ENCODE measurements at places on chromosomes 13 and 19.

DNA sequence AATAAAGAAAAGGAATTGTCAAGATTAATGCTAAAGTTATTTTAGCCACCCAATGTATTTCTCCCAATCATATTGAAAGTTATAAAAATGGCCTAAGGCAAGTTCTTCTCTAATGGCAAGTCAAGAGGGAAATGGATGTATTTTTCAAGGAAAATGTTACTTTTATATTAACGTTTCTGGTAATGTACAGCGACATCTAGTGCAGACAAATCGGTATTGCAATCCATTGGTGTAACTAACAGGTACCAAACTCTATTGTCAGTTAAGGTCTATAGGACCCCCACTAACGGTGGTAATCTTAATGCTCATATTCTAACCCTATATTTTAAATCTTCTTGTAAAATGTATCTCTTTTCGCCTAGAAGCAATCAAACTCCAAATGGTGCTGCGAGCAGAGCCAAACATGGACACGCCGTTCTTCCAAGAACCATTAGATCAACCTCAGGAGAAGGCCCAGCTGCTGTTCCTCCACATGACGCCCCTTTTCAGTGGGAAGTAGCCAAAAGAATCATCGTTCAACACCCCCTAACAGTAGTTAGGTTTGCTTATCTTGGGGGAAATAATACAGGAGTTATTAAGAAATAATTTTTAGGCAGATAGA lies 98.5 kb upstream of the PABPC3 start:
- DNase-seq, result no peak

DNA sequence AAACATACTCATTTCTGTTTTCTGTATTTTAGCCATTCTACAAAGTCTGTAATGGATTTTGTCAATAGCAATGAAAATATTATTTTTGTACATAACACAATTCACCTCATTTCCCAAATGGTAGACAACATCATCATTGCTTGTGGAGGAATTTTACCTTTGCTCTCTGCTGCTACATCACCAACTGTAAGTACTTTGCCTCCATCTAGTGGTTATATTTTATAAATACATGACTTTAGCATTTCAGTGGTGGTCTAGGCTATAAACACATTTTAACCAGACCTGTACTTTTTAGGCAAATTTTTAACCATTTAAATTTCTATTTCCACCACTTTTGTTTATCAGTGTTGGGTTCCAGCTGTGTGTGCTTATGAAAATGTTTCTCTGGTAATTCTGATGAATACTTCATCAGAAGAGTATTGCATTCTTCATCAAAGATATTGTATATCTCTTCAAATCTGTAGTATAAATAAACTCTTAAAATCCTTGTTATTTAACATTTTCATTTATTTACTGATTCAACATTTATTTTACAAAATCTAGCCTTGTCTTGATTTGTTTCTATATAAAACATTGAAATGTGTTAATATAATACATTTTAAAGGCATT lies 222.4 kb downstream of the NBEA start:
- DNase-seq, result no peak

- DNase-seq, result no peak
These were observed 10.1 kb downstream of the DNMT1 start for GRCh38 chr19:10184636-10185035.

- no peak for DNase-seq
These were observed 16.0 kb upstream of the KDM4B start for GRCh38 chr19:4952945-4953344.

DNA sequence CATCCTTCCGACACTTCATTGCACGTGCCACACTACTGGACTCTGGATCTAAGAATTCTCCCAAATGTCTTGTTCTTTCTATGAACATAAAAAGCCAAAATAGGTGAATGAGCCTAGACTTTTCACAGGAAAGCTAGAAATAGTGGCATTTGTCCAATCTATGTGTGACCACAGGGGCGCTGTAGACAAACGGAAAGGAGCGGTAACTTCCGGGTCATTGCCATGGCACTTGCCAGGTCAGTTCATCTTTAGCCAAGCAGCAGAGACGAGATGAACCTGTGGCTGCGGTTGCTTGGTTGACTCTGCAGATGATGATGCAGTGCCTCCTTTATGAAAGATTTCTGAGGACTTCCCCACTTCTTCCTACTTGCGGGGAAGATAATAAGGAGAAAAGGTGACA lies 65.6 kb downstream of the ADGRE1 start:
- no peak for DNase-seq

GRCh38 chr13:54337540-54337939 lies 1308.9 kb downstream of the OLFM4 start:
- DNase-seq, result no peak

DNA sequence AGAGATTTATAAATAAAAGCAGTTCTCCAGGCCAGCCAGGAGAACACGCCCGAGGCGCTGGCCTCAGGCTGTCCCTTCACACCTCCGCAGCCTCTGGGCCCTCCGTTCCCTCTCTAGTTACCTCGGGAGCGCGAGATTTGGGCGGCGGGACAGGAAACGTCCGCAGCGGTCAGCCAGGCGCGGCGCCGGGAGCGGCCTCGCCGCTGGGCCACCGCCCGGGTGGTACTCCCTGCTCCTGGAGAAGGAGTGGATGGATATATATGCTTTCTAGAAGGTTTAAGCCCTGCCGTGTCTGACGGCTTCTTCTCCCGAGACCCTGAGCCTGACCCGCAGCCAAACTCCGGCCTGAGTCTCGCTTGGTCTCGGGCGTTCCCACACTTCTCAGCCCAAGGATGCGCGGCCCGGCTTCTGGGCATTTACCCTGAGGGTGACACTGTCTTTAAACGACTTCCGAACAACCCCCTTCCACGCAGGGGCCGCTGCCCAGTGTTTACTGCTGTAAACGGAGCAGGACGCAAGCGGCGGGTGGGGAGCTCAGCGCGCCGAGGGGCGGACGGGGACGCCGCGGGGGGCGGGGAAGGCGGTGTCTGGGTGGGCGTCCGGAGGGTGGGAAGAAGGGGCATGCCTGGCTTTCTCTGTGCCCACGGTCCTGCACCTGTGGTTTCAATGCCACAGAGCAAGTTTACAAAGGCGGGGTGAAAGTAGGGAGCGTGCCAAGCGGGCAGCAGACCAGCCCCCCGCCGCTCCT lies 2.0 kb upstream of the ZIC2 start:
- DNase-seq, result no peak

- peak; percentile 28 for DNase-seq
These were observed 3.5 kb downstream of the KLF2 start for GRCh38 chr19:16327911-16328823.

- no peak for DNase-seq
These were observed 45.1 kb upstream of the DOCK9 start for GRCh38 chr13:99022941-99023340.

- DNase-seq, result no peak
These were observed 74.9 kb downstream of the IER2 start for GRCh38 chr19:13225085-13225484.

GRCh38 chr13:110126391-110126961 lies 180.5 kb downstream of the COL4A1 start:
- DNase-seq, result no peak

- DNase-seq, result no peak
These were observed 41.6 kb upstream of the C1QTNF9 start for GRCh38 chr13:24267801-24268200.

All from activated CD8-positive, alpha-beta memory T cell treated with anti-CD3 and anti-CD28 coated beads, Interleukin-2, amount 50 U/mL, for 4 hours (primary cell).